AML-193 (cell line): ENCODE measurements at places on chromosomes 16 and 17.

- DNase-seq: peak; percentile 83
These were observed 43.4 kb upstream of the GSE1 start for GRCh38 chr16:85569615-85570212.

DNA sequence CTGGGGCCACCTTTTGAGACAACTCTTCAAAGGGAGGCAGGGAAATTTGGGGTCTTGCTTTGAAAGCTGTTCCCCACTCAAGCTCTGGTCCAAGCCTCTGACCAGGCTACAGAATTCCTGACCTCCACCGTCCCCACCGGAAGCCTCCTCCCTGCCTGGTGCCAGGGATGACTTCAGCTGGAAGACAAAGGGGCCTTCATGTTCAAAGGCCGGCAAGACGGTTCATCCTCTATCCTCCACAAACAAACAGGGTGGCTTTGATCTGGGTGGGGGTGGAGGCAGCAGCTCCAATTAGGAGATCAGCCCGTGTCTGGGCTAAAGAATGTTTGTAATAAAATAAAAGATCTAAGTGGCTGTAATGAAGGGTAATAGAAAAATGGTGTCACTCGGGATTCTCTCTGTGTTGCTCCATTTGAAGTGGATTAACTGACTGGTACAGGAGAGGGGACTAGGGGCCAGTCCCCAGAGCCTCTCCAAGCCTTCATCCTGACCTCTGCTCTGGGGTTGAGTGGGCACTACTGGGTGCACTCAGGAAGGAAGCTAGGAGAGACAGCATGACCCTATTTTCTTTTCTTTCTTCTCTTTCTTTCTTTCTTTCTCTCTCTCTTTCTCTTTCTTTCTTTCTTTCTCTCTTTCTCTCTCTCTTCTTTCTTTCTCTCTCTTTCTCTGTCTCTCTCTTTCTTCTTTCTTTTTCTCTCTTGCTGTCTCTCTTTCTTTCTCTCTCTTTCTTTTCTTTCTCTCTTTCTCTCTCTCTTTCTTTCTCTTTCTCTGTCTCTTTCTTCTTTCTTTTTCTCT, 27.5 kb upstream of the NKD1 start:
- DNase-seq: no peak

DNA sequence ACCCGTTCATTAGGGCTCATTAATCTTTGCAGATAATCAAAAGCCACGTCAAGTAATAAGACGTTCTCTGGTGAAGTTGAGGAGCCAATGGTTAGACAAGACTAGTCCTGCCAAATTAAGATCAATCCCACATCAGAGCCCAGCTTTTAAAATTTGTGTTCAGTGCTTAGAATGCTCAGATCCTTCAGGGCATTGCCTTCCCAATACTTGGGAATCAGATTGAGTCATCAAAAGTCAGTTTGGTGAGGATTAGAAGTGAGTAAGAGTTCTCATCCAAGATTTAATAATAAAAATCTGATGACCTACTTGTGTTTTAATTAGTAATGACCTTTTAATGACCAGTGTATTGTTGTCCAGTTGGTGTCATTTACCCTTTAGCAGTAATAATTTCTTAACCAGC, 19.8 kb downstream of the MAP2K4 start:
- DNase-seq: no peak

GRCh38 chr17:12348476-12348875, 317.2 kb upstream of the MYOCD start:
- DNase-seq: no peak

- DNase-seq: no peak
These were observed 17.6 kb downstream of the DRC3 start for GRCh38 chr17:17990282-17990681.

- no peak for DNase-seq
These were observed 135.1 kb upstream of the ANKFN1 start for GRCh38 chr17:56018211-56018610.

GRCh38 chr16:69921127-69921526, 30.0 kb upstream of the CLEC18A start:
- no peak for DNase-seq
